ENCODE measurements at places on chromosomes 11 and 22. TPM values are rescaled to one million over a fixed set of nuclear protein-coding genes. Genes with fewer than 3 reads are reported as not detected.

- DNase-seq, result peak; percentile 40
These were observed 208.6 kb downstream of the DBX1 start for GRCh38 chr11:19951558-19952115.

DNA sequence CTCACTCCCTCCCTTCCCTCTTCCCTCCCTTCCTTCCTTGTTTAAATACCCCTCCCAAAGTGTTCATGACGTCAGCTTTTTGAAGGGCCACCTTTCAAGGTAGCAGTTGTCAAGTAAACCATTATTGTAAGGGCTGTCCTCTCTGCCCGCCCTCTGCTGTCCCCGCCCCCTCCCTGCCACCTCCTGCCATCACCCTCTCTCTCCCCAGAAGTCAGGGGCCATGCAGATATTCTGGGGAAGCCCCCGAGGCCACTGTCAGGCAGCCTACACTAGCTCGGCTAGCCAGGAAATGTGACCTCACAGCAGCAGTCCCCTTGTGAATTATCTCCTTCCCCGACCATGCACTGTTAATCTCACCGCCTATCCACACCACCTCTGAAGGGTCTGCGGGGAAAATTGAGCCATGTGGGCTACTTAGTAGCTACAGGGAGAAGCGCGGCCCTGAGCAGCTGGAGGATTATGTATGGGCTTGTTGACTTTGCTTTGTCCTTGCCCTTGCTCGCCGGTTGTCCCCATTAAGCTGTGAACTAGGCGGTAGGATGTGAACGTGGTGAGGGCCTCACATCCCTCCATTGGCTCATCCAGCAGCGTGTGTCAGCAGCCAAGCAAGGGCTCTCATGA, 42.1 kb upstream of the ATXN10 start:
- DNase-seq, result peak; percentile 42

DNA sequence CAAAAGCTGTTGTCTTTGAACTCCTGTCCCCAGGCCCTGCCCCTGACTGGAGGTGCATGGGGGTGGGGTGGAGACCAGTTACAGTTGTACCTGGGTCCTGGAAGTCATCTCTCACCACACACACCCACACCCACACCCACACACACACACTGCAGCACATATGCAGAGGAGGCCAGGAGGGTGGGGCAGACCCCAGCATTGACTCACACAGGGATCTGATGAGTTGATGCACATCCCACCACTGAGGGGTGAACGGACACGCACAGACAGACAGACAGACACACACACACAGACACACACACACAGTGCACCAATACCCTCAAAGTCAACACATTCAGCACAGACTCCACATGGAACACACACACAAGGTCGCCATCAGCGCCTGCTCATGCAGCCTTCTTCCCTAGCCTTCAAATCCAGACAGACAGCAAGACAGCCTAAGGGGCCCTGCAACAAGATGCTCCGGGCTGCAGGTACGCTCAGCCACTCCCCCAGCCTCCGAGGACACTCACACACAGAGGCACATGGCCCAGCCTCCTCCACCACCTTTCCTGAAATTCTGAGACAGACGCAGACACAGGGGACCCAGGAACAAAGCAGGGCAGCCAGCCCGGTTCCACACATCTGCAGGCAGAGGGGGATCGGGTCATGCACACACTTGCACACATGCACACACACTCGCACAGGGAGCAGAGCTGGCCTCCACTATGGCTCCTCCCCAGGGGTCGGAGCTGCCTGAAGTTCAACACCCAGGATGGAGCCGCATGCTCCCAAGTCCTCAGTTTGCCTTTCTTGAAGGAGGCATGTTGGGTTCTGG, 26.5 kb downstream of the SYT7 start:
- DNase-seq, result no peak

Gene HPX
- not detected for total RNA-seq

Gene SF1
- total RNA-seq, result 43.2 TPM
